Left lobe of liver (tissue), 2 donors: ENCODE measurements at places on chromosomes 2 and 18. TPM values are rescaled to one million over a fixed set of nuclear protein-coding genes. Genes with fewer than 3 reads are reported as not detected.

DNA sequence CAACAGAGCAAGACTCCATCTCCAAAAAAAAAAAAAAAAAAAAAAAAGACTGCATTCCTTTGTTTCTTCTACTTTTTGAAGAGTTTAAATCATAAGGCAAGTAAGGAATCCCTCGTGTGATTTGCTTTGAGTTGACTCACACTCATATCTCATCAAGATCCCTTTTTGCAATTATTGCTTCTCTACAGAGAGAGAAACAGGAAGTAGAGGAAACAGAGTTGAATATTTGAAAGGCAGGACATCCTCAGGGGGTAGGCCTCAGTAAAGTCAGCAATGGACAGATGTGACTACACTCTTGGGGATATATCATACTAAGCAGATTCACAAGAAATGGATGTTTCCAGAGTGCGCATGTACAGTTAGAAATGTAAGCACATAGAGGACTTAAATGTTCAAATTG, 11.2 kb upstream of the EFR3B start:
- no peak for DNase-seq

DNA sequence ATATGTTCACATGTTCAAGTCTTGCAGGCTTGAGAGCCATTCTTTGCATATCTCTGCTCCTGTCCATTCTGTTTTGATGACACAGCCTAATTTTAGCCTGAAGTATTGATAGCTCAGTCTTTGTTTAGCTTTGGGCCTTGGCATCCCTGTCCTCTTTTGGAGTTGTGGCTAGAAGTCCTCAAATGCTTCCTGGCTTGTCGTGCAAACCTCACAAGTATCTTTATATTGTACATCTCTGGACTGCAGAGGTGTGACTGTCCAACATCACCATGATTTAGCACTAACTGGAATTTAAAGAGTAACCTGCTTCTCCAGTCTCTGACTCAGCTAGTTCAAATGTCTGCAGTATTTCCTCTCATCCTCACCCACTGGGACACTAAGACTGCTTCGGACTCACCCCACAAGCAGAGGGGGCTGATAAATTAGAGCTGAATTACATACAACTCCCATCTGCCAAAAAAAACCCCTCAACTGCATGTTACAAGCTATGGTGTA, 11.7 kb downstream of the PFN4 start:
- no peak for DNase-seq

DNA sequence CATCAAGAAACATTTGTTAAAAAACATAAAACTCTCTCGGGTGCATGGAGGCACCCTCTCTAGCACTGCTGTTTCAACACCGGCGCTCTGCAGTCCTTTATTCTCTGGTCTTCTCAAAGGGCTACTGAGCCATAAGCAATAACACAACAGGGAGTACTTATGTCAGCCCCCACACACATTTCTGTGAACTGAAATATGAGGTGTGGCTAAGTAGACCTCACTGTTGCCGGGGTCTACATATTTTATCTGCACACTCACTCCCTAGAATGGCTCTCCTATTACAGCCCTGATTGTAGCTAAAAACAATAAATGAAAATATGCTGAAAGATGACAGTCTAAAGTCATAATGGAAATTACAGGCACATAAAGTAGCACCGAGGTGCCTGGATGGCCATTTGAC, 235.1 kb downstream of the GRB14 start:
- DNase-seq: no peak

DNA sequence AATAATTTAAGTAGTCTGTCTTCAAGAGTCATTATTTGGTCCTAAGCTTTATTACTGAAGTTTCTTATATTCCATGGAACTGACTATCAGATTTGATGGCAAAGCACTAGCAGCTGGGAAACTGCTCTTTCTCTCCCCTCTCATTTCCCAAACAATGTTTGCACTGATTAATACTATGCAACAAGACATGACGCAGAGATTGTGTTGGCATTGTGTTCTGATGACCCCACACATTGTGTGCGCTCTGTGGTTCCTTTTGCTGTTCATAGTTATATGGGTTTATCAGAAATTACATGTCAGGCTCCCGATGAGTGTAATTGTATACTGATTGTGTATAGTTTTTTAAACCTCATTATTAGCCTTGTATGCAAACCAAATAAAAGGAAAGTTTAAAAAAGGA, 331.6 kb upstream of the FANCL start:
- no peak for DNase-seq

DNA sequence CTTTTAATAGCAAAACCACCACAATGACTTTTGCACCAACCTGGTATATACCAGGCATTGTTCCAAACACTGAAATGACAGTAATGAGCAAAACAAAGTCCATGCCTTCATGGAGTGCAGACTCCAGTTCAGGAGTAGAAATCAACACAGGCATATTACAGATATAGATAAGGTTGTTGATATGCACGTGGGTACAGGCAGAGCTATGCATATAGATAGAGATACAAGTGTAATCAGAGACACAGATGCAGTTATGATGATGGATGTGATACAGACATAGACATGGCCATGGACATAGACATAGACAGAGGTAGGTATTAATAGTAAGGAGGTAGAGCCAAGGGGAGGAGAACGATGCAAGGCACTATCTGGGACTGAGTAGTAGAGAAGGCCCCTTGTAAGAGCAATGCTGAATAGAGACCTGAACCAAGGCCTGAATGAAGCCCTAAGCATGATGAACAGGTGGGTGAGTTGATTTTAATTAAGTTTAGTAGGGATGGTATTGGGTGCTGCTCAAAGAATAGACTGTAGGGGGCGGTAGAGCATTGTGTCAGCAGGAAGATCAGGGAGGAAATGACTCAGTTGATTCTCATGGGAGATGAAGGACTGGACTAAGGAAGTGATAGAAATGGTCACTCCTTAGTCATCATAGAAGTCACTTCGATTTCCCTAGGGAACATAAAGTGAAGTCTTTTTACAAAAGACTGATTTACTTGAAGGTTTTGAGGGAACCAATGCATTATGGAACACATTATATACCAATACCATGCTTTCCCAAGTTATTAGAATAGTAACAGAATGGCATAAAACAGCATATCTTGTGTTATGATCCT, 39.4 kb downstream of the CMPK2 start:
- no peak for DNase-seq

FRZB gene
- total RNA-seq: 0.28 TPM

PROM2 gene
- total RNA-seq: 1.1 TPM
